Activated CD8-positive, alpha-beta memory T cell treated with anti-CD3 and anti-CD28 coated beads for 1 hour (primary cell): ENCODE measurements at places on chromosomes 5 and 9.

- no peak for DNase-seq
Measured at GRCh38 chr9:95171001-95171400, 146.5 kb downstream of the FANCC start.

DNA sequence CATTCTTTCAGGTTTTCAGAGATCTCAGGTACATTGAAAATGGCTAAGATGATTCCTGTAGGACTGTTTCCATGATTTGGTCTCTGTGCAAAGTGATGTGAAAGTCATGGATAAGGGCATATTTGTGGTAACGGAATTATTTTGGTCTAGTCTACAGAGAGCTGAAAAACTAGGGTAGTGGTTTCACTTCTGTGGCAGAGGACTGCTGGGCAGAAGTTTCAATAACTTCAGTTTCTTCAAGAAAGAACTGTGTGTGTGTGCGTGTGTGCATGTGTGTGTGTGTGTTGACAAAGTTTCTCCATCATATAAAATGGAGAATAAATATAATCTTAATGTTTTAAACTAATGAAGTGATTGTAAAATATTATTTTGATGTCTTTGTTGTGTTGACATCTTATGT is 4.3 kb downstream of the CNOT8 start:
- no peak for DNase-seq

GRCh38 chr5:150412319-150413175 is at the start of gene CD74:
Gene CD74, minus strand, starts transcription at chr5:150412910. Its CDS starts 161 bp downstream, at chr5:150412749.
- peak; percentile 85 for DNase-seq

- DNase-seq = no peak
Measured at GRCh38 chr5:38532165-38532669, 24.2 kb downstream of the LIFR start.

DNA sequence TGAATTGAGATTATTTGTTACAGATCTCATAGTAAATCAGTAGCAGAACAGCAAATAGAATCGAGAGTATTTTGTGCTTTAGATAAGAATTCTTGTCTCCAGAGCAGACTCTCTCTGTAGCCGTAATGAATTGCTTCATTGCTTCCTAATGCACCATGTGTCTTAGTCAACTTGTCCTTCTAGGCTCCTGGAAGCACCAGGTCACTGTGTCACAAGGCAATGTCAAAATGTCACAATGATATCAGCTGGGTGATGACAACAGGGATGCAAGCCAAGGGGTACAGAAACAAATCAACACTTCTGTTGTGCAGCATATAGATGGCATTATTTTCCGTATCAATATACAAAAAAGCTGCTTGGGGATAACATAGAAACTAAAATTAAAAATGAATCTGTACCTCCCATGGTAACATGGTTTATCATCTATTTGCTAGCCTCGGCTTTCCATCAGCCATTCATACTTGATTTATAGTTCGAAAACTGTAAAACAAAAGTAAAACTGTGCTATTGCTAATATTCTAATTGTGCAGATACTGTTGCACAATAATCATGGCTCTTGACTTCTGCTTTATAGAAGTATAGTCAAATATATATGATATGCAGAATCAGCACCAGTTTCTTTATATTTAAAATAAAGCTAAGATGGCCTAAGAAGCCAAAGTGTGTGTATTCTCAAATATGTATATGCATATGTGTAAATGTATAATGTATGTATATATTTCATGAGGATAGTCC is 435.9 kb upstream of the TLE4 start:
- no peak for DNase-seq

DNA sequence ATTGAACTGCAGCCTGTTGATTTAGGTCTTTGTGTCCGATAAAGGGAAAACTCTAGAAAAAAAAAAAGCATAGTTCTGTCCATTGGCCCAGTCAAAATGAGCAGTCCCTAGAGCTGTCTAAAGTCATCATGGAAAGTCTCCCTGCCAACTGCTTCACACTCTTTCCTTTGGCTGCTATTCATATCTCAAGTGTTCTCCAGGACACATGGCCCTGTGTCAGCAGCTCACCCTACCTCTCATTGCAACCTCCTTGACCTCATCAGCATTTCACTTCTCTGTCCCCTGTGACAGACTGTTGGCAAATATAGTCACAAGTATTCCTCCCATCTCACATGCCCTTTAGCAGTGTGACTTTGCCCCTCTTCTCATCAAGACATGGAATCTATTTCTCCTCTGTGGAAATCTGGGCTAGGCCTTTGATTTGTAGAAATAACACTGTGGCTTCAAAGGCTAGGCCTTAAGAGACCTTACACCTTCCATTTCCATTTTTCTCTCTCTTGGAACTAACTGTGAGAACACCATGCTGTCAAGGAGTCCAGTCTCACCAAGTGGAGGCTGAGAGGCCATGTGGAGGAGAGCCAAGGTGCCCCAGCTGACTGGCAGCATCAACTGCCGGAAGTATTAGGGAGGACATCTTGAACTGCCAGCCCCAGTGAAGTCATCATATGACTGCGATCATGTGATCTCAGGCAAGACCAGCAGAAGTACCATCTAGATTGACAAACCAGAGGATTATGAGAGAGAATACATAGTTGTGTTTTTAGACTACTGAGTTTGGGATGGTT is 149.4 kb upstream of the TARS1 start:
- DNase-seq = no peak

DNA sequence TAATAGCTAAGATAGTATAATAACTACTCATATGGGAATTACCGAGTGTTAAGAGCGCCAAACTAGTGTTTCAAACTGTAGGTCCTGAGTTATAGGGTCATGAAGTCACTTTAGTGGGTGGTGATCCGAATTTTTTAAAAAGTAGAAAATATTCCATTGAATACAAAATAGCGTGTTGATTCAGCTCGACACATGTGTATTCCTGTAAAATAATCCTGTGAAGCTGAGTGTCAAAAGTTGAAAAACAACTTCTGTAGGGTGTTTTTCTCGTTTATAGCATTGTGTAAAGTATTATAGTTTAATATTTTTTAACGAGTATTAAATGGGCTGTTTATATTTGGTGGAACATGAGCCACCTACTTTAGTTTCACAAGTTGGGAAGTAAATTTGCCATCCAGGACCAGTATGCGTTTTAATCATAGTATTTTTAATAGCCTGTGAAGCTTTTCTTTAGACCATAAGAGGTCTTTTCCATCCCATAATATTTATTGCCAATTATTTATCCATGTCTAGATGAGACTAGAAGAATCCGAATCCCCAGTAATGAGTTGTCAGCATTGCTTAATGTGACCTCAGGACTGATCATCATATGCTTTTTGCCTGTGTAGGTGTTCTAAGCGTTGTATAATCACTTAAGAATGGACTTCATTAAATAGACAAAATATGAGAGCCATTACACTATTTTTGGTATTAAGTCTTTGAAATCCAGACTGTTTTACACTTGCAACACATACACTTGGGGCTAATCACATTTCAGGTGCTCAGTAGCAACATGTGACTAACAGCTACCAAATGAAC is 84.1 kb downstream of the PTPDC1 start:
- no peak for DNase-seq

- no peak for DNase-seq
Measured at GRCh38 chr9:70101265-70101664, 57.6 kb downstream of the MAMDC2 start.

- no peak for DNase-seq
Measured at GRCh38 chr9:126151686-126152134, 174.9 kb upstream of the MVB12B start.

- no peak for DNase-seq
Measured at GRCh38 chr5:148666353-148666752, 12.0 kb upstream of the HTR4 start.
